ENCODE measurements at places on chromosomes 6 and 20.

GRCh38 chr6:37904590-37904989, 85.1 kb downstream of the ZFAND3 start:
- DNase-seq: no peak

DNA sequence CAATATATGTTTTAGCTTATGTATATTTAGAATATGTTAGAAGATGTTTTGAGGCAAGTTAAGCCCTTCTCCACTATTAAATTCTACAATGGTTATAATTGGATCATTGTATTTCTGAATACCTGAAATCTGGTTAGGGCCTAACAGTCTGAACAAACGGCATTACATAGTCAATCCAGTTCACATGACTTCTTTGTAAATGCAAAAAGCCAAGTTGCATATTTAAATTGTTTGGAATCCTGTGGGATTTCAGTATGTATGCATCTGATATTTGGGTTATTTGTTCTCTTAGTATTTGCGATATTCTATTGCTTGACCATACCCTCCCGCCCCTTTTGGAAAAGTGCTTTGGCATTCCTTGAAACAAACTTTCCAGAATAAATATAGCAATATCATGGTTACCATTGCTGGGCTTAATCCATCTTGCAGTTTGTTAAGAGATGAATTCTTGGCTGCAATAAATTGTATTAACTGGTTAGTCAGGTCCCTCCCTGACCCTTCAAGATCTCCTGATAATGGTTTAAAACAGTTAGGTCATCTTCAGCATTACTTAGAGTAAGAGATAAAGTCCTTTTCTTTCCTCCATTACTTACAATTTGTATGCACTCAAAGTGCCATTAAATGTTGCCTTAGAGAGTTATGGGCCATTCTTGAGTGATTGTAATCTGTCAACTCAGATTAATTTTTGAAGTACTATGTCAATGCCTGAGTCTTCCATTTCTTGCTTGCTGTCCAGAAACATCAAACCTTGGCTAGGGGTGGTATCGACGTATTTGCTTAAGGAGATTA, 36.5 kb downstream of the LRRC1 start:
- no peak for DNase-seq

DNA sequence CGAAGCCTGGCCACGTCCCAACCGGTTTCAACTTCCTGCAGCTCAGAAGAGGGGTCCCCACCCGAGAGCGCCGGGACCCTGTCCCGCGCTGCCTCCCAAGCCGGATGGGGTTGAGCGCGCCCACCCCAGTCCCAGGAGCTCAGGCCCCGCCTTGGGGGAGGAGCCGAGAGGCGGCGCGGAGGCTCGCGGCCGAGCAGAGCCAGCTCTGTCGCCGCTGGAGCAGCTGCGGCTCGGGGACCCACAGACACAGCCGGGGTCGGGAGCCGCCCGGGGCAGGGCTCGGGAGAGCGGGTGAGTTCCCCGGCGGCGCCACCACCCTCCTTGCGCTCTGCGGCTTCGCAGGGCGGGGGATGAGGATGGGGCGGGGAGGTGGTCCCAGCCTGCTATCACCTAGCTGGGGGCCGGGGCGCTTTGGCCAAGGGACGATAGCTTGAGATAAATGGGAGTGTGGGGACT, at the start of gene PPP1R16B:
Gene PPP1R16B (plus strand): TSS at position 196 of the 456 bp plus-strand sequence. CDS start 30,229 bp downstream, outside the sequence.
- no peak for DNase-seq

DNA sequence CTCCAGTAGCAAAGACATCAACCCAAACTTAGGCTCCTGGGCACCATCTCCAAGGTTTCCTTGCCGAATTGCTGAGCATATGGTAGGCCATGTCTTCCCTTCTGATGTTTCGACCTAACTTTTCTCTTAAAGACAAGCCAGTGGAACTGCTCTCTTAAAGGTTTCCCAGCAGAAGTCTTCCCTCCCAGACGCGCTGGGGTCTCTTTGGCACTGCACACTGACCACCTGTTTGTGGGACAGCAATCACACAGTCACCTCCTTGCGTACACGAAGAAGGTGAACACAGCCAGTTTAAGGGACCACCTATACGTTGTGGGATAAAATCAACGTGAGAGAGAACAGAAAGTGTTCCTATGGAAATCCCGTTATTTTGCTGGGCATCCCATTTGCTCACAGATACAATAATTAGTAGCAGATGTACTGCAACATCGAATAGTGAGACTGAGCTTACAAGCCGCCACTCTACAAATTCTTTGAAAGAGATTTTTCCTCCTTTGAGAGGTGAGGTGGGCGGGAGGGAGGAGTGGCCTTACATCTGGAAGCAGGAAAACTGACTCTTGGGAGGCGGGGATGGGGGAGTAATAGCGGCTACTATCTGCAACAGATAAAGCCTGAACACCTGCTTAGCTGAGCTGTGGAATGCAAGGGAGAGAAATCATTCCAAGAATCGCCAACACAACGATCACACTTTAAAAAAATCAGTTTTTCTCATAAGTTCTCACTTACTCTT, 9.9 kb downstream of the GRIK2 start:
- DNase-seq: no peak

GRCh38 chr20:62947532-62948300, 4.8 kb upstream of the SLC17A9 start:
- DNase-seq: no peak

GRCh38 chr20:15889514-15890256, 683.6 kb downstream of the KIF16B start:
- DNase-seq: no peak

DNA sequence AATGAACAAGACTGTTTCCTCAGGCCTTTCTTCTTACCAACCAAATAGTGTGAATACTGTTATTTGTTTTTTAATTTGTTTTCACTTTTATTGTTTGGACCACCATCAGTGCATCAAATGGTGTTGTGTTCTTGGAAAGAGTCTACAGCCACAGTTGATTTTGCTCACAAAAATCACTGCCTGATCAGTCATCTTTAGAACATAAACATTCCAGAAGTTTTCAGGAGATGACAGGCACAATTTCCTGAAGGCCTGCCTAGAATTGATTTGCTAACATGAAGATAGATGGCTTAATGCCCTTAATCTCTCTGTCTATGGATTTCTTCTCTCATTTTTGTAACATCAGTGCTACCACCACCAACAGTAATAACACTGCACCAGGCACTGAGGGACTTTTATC, 13.5 kb downstream of the IL22RA2 start:
- no peak for DNase-seq

DNA sequence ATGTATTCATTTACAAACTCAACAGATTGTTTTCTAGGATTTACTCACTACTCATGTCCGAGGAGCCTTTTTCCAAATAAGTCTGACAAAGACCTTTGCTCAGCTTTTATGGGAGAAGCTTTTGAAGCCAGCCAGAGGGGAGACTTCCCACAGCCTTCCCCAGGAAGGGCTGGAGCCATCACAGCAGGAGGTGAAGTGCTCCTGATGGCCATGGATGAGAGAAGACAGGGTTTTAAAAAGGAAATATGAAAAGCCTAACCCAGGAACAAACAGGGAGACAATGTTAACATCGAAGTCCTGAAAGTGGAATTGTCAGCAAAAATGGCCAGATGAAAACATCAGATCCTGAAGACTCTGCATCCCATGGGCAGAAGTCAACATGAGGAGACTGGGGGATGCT, 11.6 kb upstream of the TAGAP start:
- no peak for DNase-seq
